Natural killer cell treated with Interleukin-12 subunit alpha and Interleukin-12 subunit beta and Interleukin-15 and Interleukin-18, amount 100 ng/mL, for 72 hours (primary cell): ENCODE measurements at places on chromosomes 4 and X. TPM values are rescaled to one million over a fixed set of nuclear protein-coding genes. Genes with fewer than 3 reads are reported as not detected.

DNA sequence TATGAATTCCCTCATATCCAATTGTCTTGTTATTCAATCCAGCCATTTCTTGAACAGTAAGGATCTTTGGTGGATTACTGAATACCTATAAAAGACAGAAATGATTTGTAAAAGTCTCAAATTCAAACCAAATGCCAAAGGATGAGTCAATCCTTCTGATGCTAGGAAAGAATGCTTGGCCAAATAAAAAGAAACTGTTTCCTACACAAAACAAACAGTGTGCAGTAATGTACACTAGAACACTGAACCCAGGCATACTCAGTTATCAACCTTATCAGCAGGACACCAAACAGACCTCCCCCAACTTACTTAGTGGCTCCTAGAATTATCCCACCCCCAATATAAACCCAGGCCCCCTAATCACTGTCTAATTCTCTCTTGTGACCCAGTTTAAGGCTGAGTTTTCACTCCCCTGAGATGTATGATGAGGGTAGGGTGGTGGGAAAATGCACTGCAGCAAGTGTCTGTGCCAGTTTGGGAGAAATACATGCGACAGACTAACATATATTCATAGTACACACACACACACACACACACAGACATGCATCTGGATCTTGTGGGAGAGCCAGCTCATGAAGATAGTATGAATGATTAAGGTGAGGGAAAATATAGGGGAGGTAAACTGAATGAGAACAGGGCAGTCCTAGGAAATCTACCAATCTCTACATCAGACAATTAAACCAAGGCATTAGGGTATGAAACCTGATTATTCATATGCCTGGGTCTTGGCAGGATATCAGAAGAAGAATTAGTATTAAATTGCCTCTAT, 35.0 kb downstream of the CLDN2 start:
- no peak for DNase-seq

DNA sequence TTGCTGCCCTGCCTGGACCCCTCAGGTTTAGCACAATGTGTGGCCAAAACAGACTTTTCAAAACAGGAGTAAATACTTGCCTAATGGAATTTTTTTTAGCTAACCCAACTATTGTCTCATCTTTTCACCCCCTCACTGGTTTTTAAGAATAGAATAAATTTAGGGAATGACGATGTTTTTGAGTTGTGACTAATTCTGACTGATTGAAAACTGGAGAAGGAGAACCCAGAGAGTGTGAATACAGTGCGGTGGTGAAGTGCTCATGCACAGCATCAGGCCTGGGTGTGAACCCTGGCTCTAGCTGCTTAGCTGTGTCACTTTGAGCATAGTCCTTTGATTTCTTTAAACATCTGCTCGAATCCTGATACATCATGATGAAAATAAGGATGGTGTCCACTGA, 10.5 kb downstream of the ANTXR2 start:
- DNase-seq, result no peak

DNA sequence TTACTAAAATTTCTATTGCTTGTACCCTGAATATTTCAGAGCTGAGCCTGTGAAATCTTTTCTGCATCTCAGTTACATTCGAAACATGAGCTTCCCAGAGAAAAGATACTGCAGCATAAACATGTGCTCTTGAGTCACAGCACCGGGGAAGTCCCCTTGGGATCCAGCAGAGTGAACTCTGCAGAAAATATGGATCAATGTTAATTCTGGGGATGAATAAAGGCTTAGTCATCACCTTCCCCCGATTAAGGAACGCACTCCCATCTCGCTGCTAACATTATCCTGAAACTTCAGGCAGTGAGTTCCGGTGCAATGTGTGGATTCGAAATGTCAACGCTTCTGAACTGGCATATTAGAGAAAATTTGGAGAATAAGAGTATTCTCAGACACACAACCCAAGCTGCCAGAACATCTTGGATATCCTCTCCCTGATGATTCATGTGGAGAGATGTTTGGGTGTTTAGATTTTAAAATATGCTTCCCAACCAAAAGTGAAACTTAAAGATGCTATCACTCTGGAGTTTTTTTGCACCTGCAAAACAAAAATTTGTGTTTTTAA, 90.8 kb downstream of the IRF2 start:
- DNase-seq, result no peak

DNA sequence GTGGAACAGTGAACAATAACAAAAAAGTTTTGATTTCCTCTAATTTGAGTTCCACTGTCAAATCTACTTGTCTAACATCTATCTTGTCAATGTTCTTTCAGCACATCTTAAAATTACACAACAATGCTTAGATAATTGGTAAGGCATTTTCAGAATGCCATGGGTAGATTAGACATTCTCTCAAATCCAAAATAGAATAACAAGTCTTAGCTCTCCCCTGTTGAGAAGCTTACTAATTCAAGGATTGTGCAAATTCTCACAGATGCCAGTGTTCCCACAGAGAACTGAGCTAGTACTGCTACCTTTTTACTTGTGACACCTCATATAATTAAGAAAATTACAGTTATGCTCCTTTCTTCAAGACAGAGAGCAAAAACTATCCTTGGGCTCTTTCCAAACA, 2442.0 kb downstream of the PCDH7 start:
- no peak for DNase-seq

GRCh38 chr4:83012200-83012686, 1.6 kb upstream of the LIN54 start:
- peak; percentile 66 for DNase-seq

- DNase-seq, result no peak
These were observed 694.6 kb upstream of the AGA start for GRCh38 chr4:178136736-178137345.

GRCh38 chrX:40468033-40468846, 112.5 kb upstream of the ATP6AP2 start:
- DNase-seq, result no peak

GRCh38 chrX:13627306-13627705, 25.6 kb upstream of the TCEANC start:
- no peak for DNase-seq

DNA sequence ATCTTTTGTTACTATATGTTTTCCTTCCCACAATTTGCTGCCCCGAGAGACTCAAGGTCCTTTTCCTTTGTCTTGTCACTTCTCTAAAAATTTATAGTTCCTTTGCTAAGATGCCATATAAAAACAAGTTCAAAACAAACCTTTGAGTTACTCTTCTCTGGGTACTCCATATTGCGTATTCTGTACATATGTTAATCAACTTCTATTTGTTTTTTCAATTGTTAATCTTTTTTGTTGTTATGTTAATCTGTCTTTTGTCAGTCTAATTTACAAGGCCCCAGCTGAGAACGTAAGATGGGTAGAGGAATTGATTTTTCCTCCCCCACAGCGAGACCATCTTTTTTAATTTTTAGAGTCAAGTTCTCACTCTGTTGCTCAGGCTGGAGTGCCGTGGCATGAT, 7.2 kb upstream of the PPEF2 start:
- no peak for DNase-seq

- no peak for DNase-seq
These were observed 36.0 kb downstream of the CXCL8 start for GRCh38 chr4:73776321-73776729.

- peak; percentile 20 for DNase-seq
These were observed 60.0 kb upstream of the NKX1-1 start for GRCh38 chr4:1466034-1466862.

- no peak for DNase-seq
These were observed 467.8 kb downstream of the PCDH7 start for GRCh38 chr4:31187979-31188378.

DNA sequence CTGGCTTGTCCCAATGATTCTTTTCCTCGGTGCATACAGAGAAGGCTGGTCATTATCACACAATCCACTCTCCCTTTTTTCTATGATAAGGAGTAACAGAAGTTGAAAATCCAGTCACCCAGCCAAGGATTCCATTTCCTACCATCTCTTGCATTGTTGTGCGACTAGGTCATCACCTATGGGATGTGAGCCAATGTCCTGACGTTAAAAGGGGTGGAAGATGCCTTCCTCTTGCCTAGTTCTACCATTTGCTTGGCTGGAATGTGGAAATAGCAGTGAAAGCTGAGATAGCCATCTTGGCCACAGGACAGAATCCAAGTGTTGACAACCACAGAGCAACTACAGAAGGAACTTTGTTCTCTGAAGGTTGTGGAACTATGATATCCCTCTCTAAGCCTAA, 132.2 kb upstream of the KIT start:
- DNase-seq, result no peak

GRCh38 chr4:180391613-180392012, 1851.6 kb upstream of the TENM3 start:
- DNase-seq, result no peak

- DNase-seq, result no peak
These were observed 151.7 kb upstream of the CXCL13 start for GRCh38 chr4:77453911-77454310.

DNA sequence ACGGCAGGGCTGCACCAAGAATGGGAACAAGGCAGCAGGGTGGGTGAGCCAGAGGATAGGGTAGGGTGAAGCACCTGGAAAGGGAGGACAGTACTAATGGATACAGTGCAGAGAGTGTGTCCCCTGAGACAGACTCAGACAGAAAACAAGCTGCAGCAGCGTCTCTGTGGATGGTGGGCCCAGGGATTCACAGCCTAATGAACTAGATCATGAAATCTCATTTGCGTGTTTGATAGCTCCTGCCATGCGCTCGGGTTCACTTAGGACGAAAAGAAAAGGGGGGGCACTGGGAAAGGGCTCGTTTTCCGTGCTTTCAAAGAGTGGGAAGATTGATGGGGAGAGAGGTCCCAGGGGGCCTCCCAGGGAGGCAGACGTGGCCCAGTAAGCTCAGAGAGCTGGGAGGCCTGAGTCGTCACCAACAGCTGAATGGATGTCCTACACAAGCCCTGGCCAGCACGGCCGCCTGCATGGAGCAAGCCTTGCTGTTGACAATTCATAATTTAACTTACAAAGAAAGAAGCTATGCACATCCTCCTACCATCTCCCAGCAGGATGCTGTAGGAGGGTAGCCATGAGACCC, 446.9 kb downstream of the BCOR start:
- DNase-seq, result no peak

DNA sequence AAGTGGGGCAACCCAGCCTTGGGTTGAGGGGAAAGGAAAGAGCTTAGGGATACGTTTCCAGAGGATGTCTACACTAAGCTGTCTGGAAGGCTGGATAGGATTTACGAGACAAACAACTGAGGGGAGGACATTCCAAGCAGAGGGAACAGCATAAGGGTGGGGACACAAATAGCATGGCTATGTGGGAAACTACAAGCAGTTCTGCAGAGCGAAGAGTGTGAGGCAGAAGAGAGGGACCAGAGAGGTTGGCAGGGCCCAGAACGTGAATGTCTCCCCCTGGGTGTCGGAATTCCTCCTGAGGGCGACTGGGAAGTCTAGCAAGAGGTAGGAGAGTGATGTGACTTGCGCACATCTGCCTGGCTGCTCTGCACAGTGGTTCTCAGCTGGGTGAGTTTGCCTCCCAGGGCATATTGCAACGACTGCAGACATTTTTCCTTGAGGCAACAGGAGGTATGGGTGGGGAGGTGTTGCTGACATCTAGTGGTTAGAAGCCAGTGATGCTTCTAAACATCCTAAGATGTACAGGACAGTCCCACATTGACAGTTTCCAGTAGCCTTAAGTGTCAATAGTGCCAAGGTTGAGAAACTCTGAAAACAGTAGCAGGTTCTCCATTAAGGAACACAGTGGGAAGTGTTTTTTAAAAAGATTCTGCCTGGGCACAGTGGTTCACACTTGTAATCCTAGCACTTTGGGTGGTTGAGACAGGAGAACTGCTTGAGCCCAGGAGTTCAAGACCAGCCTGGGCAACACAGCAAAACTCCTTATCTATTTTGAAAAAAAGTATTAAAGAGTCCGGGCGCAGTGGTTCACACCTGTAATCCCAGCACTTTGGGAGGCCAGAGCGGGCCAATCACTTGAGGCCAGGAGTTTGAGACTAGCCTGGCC, 9.2 kb downstream of the NDUFA1 start:
- DNase-seq, result no peak

DNA sequence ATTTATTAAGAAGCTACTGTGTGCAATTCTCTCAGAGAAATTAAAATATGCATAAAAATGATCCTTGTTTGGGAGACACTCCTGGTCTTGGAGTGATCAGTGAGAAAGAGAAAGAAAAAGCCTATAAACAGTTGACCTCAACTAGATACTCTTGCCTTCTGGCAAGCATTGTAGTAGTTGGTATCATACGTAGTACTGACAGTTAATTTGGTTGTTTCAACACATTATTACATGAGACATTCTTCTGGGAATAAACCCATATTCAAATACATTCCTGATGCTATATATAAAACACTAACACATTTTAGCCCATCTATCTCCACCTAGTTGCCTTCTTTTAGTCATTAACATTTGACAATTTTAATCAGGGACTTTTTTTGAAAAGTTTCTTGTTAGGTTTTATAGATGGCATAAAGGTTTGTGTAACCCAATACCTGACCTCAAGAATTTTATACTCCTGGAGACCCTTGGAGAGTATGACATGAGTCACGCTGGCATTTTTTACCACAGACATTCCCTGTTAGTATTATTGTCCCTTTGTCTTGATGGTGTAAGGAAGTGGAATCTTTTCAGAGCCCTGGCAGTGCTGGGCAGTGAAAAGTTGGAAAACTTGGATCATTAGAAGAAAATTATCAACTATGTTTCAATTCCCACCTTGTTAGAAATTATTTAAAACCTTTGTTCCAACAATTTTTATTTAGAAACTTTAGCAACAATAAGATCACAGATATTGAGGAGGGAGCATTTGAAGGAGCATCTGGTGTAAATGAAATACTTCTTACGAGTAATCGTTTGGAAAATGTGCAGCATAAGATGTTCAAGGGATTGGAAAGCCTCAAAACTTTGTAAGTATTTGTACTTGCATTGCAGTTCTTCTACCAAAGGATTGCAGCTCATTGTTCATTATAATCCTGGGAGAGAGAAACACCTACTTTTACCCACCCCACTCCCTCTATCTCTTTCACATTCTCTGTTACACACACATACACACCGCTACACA, 167.1 kb upstream of the PACRGL start:
- DNase-seq, result no peak

- no peak for DNase-seq
These were observed 115.9 kb downstream of the NSUN7 start for GRCh38 chr4:40865696-40866095.

FRG2 gene
- total RNA-seq, result not detected

SHOX gene
- not detected for total RNA-seq

AADAT gene
- not detected for total RNA-seq

ADAMTS3 gene
- total RNA-seq, result not detected

UGT2B10 gene
- total RNA-seq, result not detected

ADH4 gene
- not detected for total RNA-seq
